Cardiac muscle cell (in vitro differentiated cells and primary cell): ENCODE measurements at places on chromosomes 7 and 10.
A peak's percentile ranks its signal among the peaks of the same experiment; 100 is the strongest.

GRCh38 chr7:70607759-70608158, 524.2 kb upstream of the GALNT17 start:
- H3K4me3 ChIP-seq, result no peak overlapping the region
- H3K27me3 ChIP-seq, result no peaks in the 10 kb centered on the region
- no peak overlapping the region for H3K27ac ChIP-seq
- H3K36me3 ChIP-seq, result no peaks in the 10 kb centered on the region

DNA sequence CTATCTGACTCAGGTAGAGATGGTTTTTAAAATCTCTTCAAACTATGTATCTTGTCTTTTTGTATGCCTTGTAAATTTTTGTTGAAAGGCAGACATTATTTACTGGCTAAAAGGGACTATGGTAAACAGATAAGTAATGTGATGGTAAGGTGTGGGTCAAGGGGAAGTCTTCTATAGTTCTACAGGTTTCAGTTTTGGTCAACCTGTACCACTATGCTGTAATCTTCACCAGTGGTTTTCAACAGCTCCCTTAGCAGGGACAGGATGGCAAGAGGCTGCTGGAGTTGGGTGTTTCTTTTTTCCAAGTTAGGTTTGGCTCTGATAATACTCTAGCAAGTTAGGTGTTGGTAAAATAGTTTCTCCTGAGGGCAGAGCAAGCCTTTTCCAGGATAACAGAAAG, 32.7 kb upstream of the FZD8 start:
- no peaks in the 10 kb centered on the region for H3K36me3 ChIP-seq
- no peak overlapping the region for H3K4me3 ChIP-seq
- DNase-seq, result no peak
- H3K27me3 ChIP-seq, result no peaks in the 10 kb centered on the region

GRCh38 chr10:102461187-102462054, 10.1 kb upstream of the C10orf95 start:
- H3K4me1 ChIP-seq, result no peaks in the 10 kb centered on the region
- no peaks in the 10 kb centered on the region for H3K36me3 ChIP-seq
- no peak overlapping the region for H3K27ac ChIP-seq

DNA sequence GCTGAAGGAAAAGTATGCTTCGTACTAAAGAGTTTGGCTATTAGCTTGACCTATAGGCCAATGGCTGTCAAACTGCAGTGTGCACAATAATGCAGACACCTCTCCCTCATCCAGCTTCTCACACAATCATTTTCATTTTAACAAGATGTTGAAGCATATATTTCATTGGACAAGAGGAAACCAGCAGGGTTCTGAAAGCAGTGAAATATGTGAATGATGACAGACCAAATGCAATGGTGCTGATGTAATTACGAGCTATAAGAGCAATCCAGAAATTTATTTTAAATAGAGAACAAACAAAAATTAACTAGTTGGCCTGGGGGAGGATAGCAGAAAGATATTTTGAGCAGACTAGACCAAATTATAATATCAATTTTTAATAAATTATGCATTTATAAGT, 331.5 kb upstream of the AKR1E2 start:
- no peaks in the 10 kb centered on the region for H3K36me3 ChIP-seq
- H3K4me1 ChIP-seq, result peaks cover 9% of the 10 kb centered on the region
- no peaks in the 10 kb centered on the region for H3K27me3 ChIP-seq
- DNase-seq, result no peak

- no peak for DNase-seq
- H3K27ac ChIP-seq, result no peak overlapping the region
- H3K27me3 ChIP-seq, result no peaks in the 10 kb centered on the region
- no peaks in the 10 kb centered on the region for H3K36me3 ChIP-seq
- no peak overlapping the region for H3K4me3 ChIP-seq
These were observed 57.3 kb downstream of the EVX1 start for GRCh38 chr7:27299861-27300260.

GRCh38 chr7:155759740-155760430, 52.4 kb downstream of the SHH start:
- H3K27me3 ChIP-seq, result no peaks in the 10 kb centered on the region
- peaks cover 2% of the 10 kb centered on the region for H3K36me3 ChIP-seq
- H3K4me1 ChIP-seq, result peaks cover 9% of the 10 kb centered on the region
- no peak for DNase-seq

DNA sequence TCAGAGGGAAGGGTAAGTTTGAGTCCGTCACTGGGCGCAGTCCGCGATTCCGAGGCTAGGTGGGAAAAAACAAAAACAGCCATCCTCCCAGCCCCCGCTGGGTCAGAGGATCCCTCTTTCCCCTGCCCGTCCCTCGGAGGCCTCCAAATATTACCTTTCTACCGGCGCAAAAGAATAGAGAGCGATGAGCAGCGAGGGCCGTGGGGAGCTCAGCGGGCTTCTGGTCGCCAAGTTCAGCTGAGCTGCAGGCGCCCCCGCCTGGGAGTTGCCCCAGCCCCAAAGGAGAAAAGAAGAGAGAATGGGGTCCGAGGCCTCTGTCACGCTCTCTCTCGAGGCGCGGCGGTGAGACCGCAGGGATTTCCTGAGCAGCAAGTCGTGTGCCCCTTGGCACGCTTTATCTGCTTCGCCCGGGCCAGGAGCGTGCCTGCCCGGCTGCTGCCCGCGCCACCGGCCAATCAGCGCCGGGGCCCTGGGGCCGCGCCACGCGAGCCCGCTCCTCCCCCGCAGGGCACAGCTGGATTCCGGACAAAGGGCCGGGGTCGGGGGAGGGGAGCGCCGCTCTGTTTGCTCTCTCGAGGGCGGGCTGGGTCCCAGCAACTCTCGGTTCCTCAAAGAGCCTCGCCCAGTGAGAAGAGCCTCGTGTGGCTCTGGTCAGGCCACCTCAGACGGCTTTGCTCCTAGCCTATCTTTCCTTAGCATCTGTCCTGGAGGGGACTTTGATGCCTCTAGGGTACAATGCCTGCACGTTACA, at the start of gene NEUROG3:
TSS of gene NEUROG3 (minus strand) at position 367 of the 751 bp plus-strand sequence. CDS start 379 bp downstream, outside the sequence.
- no peaks in the 10 kb centered on the region for H3K36me3 ChIP-seq
- H3K27me3 ChIP-seq, result peaks cover 100% of the 10 kb centered on the region
- DNase-seq, result no peak
- no peak within 1 kb of the TSS for H3K4me3 ChIP-seq
- H3K27ac ChIP-seq, result no peak within 1 kb of the TSS

GRCh38 chr7:130345136-130345535, 520 bp downstream of the CPA5 start:
- H3K27ac ChIP-seq, result no peak overlapping the region
- H3K36me3 ChIP-seq, result no peaks in the 10 kb centered on the region
- no peaks in the 10 kb centered on the region for H3K27me3 ChIP-seq
- no peak overlapping the region for H3K4me3 ChIP-seq
- no peak for DNase-seq

DNA sequence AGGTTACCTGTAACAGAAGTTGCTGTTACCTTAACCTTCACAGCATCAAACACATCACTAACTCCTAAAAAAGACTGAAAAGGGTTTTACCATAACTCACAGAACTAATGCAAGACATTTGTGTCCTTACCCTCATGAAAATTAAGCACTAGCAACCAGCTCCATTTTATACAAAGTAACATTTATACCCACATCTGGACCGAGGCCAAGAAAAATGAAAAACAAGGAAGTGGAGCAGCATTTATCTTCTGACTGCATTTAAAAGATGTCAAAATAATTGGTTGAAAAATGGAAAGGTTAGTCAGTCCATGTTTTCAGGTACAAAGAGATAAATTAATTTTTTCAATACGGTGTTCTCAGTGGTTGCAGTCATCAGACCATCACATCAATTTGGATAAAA, 3.1 kb upstream of the RBP4 start:
- no peak overlapping the region for H3K27ac ChIP-seq
- no peak overlapping the region for H3K4me3 ChIP-seq
- no peaks in the 10 kb centered on the region for H3K36me3 ChIP-seq
- H3K27me3 ChIP-seq, result peaks cover 67% of the 10 kb centered on the region
- no peak for DNase-seq
- H3K4me1 ChIP-seq, result no peaks in the 10 kb centered on the region

- H3K27me3 ChIP-seq, result no peaks in the 10 kb centered on the region
- H3K27ac ChIP-seq, result no peak overlapping the region
- no peaks in the 10 kb centered on the region for H3K36me3 ChIP-seq
- no peak overlapping the region for H3K4me3 ChIP-seq
- no peaks in the 10 kb centered on the region for H3K4me1 ChIP-seq
- no peak for DNase-seq
These were observed 8.8 kb upstream of the AFAP1L2 start for GRCh38 chr10:114412907-114413797.

DNA sequence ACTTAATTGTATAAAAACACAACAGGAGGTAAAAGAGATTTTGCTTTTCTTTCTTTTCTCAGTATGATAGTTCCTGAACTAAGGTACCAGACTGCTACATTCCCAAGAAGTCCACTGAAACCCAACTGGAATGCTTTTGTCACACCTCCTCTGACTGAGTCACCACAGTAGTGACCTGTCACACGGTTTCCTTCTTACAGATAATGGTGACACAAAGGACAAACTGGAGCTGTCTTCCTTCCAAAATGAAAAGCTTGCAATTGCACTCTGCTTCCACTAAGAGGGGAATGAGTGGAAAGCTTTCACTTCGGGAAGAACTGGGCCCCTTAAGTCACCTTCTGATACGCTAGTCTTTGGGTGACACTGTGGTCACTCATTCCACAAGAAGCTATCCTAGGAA, 122.2 kb downstream of the KMT2E start:
- no peaks in the 10 kb centered on the region for H3K27me3 ChIP-seq
- H3K4me1 ChIP-seq, result peaks cover 16% of the 10 kb centered on the region
- peak overlapping the region; percentile 21 for H3K27ac ChIP-seq

- no peaks in the 10 kb centered on the region for H3K4me1 ChIP-seq
- DNase-seq, result no peak
- no peak overlapping the region for H3K27ac ChIP-seq
- no peak overlapping the region for H3K4me3 ChIP-seq
- H3K36me3 ChIP-seq, result no peaks in the 10 kb centered on the region
These were observed 181.7 kb upstream of the RHOBTB1 start for GRCh38 chr10:61125560-61126170.

GRCh38 chr10:75014516-75015230, 96.8 kb upstream of the SAMD8 start:
- no peak overlapping the region for H3K4me3 ChIP-seq
- H3K27ac ChIP-seq, result no peak overlapping the region
- peaks cover 7% of the 10 kb centered on the region for H3K4me1 ChIP-seq
- H3K36me3 ChIP-seq, result peaks cover 6% of the 10 kb centered on the region
- no peak for DNase-seq

DNA sequence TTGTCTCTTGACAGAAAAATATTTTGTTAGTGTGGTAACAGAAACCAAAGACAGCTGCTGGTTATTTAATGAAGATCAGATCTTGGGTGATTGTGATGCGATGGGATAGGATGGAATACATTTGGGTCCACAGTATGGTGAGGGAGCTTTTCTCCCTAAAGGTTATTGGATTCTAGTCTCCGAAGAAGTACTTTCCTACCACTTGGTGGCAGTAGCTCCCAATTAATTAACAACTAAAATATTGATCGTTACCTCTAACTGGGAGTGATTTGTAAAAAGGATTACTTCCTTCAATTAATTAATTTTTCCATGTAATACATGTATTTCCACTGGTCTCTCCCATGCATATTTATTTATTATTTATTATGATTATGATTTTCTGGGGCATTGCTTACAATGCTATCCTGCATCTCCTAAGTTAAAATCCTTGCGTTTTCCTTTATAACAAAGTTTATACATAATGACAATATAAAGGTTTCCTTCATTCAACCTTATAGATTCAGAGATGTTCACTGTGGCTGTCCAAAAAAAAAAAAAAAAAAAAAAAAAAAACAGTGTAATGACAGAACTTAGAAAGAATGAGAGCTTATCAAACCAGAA, 25.6 kb downstream of the TMEM196 start:
- peak; percentile 58 for DNase-seq
- no peak overlapping the region for H3K4me3 ChIP-seq
- H3K4me1 ChIP-seq, result peaks cover 10% of the 10 kb centered on the region
- H3K27me3 ChIP-seq, result no peaks in the 10 kb centered on the region
- no peaks in the 10 kb centered on the region for H3K36me3 ChIP-seq
- no peak overlapping the region for H3K27ac ChIP-seq

GRCh38 chr7:4765776-4766490, 9.5 kb upstream of the AP5Z1 start:
- H3K27me3 ChIP-seq, result no peaks in the 10 kb centered on the region
- H3K27ac ChIP-seq, result no peak overlapping the region
- DNase-seq, result no peak
- no peak overlapping the region for H3K4me3 ChIP-seq
- peaks cover 24% of the 10 kb centered on the region for H3K36me3 ChIP-seq

GRCh38 chr7:32415936-32416335, 74.2 kb downstream of the LSM5 start:
- H3K27ac ChIP-seq, result no peak overlapping the region
- H3K36me3 ChIP-seq, result no peaks in the 10 kb centered on the region
- no peak for DNase-seq
- H3K27me3 ChIP-seq, result no peaks in the 10 kb centered on the region
- no peak overlapping the region for H3K4me3 ChIP-seq
- no peaks in the 10 kb centered on the region for H3K4me1 ChIP-seq

GRCh38 chr10:131815266-131816156, 85.3 kb upstream of the PPP2R2D start:
- no peak overlapping the region for H3K4me3 ChIP-seq
- H3K4me1 ChIP-seq, result no peaks in the 10 kb centered on the region
- no peak for DNase-seq
- H3K36me3 ChIP-seq, result no peaks in the 10 kb centered on the region

- H3K27me3 ChIP-seq, result no peaks in the 10 kb centered on the region
- DNase-seq, result no peak
- no peaks in the 10 kb centered on the region for H3K36me3 ChIP-seq
- no peak overlapping the region for H3K27ac ChIP-seq
- no peak overlapping the region for H3K4me3 ChIP-seq
These were observed 61.6 kb downstream of the ZNF277 start for GRCh38 chr7:112267944-112268691.

DNA sequence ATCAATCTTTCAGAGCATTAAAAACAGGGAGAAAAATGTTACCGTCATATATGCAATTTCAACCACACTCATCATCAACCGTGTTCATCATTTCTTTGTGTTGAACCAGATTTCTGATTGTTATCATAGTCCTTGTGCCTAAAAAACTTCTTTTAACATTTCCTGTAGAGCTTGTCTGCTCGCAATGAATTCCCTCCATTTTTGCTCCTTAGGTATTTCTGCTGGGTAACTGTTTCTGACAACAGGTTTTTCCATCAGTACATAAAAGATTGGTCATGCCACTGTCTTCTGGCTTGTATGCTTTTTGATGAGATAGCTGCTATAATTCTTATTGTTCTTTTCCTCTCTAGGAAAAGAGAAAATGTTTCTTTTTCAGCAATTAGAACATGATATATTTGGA, 8.6 kb upstream of the RBM33 start:
- no peaks in the 10 kb centered on the region for H3K4me1 ChIP-seq
- no peak for DNase-seq
- H3K27ac ChIP-seq, result no peak overlapping the region
- no peaks in the 10 kb centered on the region for H3K27me3 ChIP-seq
- no peaks in the 10 kb centered on the region for H3K36me3 ChIP-seq

DNA sequence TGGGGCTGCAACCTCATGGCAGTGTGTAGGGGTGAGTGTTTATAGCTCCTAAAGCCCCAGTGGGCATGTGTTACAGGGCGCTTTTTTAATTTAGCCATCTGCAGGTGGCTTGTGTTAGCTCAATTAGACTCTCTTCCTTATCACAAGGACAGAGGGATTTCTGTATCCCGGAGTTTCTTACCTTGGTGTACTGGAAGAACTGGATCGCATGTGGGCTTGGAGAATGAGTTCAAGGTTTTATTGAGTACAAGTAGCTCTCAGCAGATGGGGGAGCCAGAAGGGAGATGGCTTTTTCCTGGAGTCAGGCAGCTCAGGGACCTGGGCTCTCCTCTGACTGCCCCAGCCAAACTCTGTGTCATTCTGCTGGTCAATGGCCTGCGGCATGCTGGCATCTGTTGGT, 153.5 kb upstream of the C7orf33 start:
- no peak overlapping the region for H3K4me3 ChIP-seq
- no peaks in the 10 kb centered on the region for H3K27me3 ChIP-seq
- no peak overlapping the region for H3K27ac ChIP-seq
